Tibial nerve (tissue), 4 donors: ENCODE measurements at places on chromosomes 6 and 20. TPM values are rescaled to one million over a fixed set of nuclear protein-coding genes. Genes with fewer than 3 reads are reported as not detected.

JPH2 gene
- 3.1 TPM for total RNA-seq

SLC22A16 gene
- not detected for total RNA-seq

NKAIN2 gene
- total RNA-seq, result 15.3 TPM

ZNFX1 gene
- 45.2 TPM for total RNA-seq

AVP gene
- not detected for total RNA-seq

SLC12A5 gene
- total RNA-seq, result not detected

MYMX gene
- not detected for total RNA-seq

MROH8 gene
- 2.1 TPM for total RNA-seq

GHRH gene
- total RNA-seq, result not detected

- no peak overlapping the region for H3K27ac ChIP-seq
- no peaks in the 10 kb centered on the region for H3K36me3 ChIP-seq
- no peak for DNase-seq
- no peaks in the 10 kb centered on the region for H3K27me3 ChIP-seq
- H3K4me1 ChIP-seq, result peaks cover 8% of the 10 kb centered on the region
- H3K4me3 ChIP-seq, result no peak overlapping the region
These were observed 51.4 kb downstream of the ERMARD start for GRCh38 chr6:169802790-169803189.

- no peak for DNase-seq
- no peaks in the 10 kb centered on the region for H3K4me1 ChIP-seq
- no peak overlapping the region for H3K4me3 ChIP-seq
- H3K36me3 ChIP-seq, result no peaks in the 10 kb centered on the region
These were observed 133.7 kb upstream of the SLC24A3 start for GRCh38 chr20:19078448-19079373.

- no peak overlapping the region for H3K4me3 ChIP-seq
- no peak overlapping the region for H3K27ac ChIP-seq
- no peak for DNase-seq
- H3K27me3 ChIP-seq, result no peaks in the 10 kb centered on the region
These were observed 118.4 kb downstream of the FARS2 start for GRCh38 chr6:5379647-5380242.

DNA sequence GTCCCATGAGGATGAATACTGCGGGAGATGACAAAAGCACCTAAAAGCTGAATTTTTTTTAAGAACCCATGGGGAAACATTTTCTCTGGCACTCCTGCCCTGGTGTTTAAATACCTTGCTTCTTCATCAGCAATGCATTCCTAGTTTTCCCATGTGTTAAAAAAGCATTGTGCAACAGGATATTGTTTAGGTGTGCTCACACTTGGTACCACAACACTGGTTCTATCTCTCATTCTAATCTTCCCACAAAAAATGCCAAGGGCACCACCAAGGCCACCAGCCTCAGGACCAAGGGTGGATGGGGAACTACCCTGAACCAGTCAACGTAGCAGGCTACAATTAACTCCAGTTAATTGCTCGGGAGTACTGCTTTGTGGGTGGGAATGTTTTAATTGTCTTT is 50.9 kb downstream of the ALDH5A1 start:
- H3K4me3 ChIP-seq, result no peak overlapping the region
- H3K36me3 ChIP-seq, result no peaks in the 10 kb centered on the region
- H3K4me1 ChIP-seq, result no peaks in the 10 kb centered on the region
- H3K27me3 ChIP-seq, result no peaks in the 10 kb centered on the region

- DNase-seq, result no peak
- H3K27ac ChIP-seq, result no peak overlapping the region
- no peaks in the 10 kb centered on the region for H3K4me1 ChIP-seq
- no peaks in the 10 kb centered on the region for H3K36me3 ChIP-seq
- no peaks in the 10 kb centered on the region for H3K27me3 ChIP-seq
- no peak overlapping the region for H3K4me3 ChIP-seq
These were observed 15.2 kb downstream of the BCAS4 start for GRCh38 chr20:50810063-50810462.

DNA sequence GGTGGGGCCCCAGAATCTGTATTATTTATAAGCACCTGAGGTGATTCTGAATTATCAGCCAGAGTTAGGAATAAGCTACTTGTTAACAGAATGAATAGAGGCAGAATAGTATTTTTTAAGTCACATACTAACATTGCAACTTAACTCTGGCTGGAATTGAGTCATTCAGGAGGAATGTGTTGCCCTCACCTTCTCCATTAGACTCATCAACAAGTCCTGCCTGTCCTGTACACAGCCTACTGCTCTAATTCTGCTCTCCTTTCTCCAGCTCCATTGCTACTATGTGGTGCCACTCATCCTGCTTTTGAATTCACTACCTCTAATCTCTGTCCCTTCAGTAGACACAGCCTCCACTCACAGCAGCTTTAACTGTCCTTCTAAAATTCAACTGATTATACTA is 669.4 kb downstream of the DHX35 start:
- no peak for DNase-seq
- H3K4me3 ChIP-seq, result no peak overlapping the region
- no peaks in the 10 kb centered on the region for H3K4me1 ChIP-seq
- H3K27ac ChIP-seq, result no peak overlapping the region
- H3K27me3 ChIP-seq, result no peaks in the 10 kb centered on the region
- no peaks in the 10 kb centered on the region for H3K36me3 ChIP-seq

DNA sequence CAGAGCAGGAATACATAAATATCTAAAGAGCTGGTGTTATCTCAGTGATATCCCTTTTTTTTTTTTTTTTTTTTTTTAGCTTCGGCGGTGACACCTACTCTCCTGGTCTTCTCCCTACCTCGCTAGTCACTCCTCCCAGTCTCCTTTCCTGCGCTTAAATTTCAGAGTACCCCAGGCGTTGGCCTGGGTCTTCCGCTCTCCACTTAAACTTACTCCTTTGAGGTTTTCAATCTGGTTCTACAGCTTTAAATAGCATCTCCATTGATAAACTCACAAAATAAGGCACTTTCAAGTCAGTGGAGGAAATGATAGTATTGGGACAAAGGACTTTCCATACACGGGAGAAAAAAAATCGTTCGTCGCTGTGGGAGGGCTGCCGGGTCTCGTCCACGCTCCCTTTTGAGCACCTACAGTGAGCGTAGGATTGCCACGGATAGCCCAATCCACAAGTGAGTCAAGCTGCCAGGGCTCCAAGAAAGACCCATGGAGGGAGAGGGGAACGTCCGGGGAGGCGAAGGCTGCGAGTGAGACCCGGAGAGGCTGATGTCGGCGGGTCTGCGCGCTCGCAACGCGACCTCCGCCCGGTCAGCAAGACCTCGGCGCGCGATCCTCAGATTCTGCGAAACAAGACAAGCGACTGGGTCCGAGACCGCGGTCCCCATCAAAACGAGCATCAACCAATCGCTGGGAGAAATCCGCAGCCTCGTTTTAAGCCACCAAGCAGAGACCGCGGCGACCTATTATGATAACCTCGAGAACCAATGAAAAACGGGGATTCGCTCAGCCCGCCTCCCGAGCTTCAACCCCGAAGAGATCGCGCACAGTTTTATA is 672 bp upstream of the SRSF6 start:
- H3K36me3 ChIP-seq, result peaks cover 13% of the 10 kb centered on the region
- peak overlapping the region; percentile 91 for H3K4me3 ChIP-seq
- DNase-seq, result peak; percentile 95
- no peaks in the 10 kb centered on the region for H3K4me1 ChIP-seq
- no peaks in the 10 kb centered on the region for H3K27me3 ChIP-seq
- H3K27ac ChIP-seq, result peak overlapping the region; percentile 98

DNA sequence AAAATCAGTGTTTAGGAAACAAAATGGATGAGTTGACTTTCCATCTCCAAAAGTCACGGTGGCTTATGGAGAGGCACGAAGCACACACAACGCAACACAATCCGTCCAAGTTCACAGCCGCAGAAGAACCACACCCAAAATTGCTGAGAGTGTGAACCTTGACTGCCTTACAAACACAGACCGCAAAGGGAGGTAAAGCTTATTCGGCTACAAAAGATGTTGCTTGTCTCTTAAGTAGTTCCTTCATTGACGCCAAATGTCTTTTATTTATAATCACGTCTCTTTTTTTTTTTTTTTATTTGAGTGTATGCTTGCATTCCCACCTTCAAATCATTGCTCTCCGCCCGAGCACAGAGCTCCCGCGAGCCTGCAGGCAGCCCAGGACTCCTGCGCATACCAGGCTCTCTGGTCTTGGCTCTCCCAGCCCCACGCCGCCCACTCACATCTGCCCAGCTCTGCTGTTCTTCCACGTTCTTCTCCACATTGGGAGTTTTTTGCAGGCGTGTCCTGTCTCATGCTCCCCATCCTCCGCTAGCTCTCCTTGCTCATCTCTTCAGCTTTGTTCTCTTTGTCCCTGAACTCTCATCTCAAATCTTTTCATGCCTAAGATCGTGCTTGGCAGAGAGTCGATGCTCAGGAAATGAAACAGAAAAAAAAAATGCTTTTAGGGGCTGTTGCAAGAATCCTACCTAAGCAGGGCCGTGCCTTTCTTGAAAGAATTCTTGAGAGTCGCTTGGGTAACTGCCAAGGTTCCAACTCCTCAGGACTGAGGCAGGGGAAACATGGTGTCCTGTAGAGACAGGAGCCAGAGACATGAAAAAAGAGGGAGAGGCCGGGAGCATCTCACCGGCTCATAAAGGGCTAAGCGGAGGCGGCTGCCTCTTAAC is 25.8 kb downstream of the LY86 start:
- no peak for DNase-seq
- H3K4me3 ChIP-seq, result no peak overlapping the region
- no peak overlapping the region for H3K27ac ChIP-seq
- H3K4me1 ChIP-seq, result peaks cover 1% of the 10 kb centered on the region

GRCh38 chr6:17042422-17043147 is 59.3 kb upstream of the STMND1 start:
- H3K27me3 ChIP-seq, result no peaks in the 10 kb centered on the region
- no peak overlapping the region for H3K27ac ChIP-seq
- no peak overlapping the region for H3K4me3 ChIP-seq
- no peak for DNase-seq

GRCh38 chr6:108106261-108106660 is 31.7 kb upstream of the OSTM1 start:
- H3K27me3 ChIP-seq, result no peaks in the 10 kb centered on the region
- no peak for DNase-seq
- no peak overlapping the region for H3K4me3 ChIP-seq
- no peaks in the 10 kb centered on the region for H3K4me1 ChIP-seq
- no peak overlapping the region for H3K27ac ChIP-seq

DNA sequence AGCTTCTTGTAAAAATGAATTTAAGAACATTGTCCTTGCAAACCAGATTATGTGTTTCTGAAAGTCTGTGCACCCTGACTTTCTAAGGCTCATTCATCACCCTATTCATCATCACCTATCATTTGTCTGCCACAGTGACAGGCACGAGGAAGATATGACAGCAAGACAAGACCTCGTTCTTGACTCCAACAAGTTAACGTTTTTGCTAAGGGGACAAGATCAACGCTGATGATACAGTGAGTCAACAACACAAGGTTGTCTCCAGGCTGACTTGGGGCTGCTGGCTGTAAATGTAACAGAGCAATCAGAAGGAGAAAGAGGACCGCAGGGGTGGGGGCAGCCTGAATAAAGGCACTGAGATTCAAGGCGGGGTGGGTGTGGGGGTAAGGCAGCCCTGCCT is 94.2 kb downstream of the FOXC1 start:
- peaks cover 24% of the 10 kb centered on the region for H3K4me1 ChIP-seq
- no peaks in the 10 kb centered on the region for H3K27me3 ChIP-seq
- no peak for DNase-seq
- H3K4me3 ChIP-seq, result no peak overlapping the region
- no peaks in the 10 kb centered on the region for H3K36me3 ChIP-seq
- no peak overlapping the region for H3K27ac ChIP-seq

- H3K27me3 ChIP-seq, result no peaks in the 10 kb centered on the region
- no peak overlapping the region for H3K4me3 ChIP-seq
- DNase-seq, result no peak
- H3K4me1 ChIP-seq, result peaks cover 61% of the 10 kb centered on the region
These were observed 3.4 kb upstream of the SULF2 start for GRCh38 chr20:47788741-47789080.

- no peaks in the 10 kb centered on the region for H3K27me3 ChIP-seq
- H3K36me3 ChIP-seq, result no peaks in the 10 kb centered on the region
- H3K4me3 ChIP-seq, result peak within 1 kb of the TSS; percentile 39
- peak; percentile 74 for DNase-seq
These were observed at the start of gene FLRT3 for GRCh38 chr20:14337400-14338171. Gene FLRT3, minus strand, starts transcription at chr20:14337612. Its CDS starts 10,106 bp downstream, at chr20:14327506.

GRCh38 chr20:37123441-37123840 is 27.6 kb upstream of the RBL1 start:
- no peaks in the 10 kb centered on the region for H3K36me3 ChIP-seq
- H3K27me3 ChIP-seq, result no peaks in the 10 kb centered on the region
- DNase-seq, result no peak

DNA sequence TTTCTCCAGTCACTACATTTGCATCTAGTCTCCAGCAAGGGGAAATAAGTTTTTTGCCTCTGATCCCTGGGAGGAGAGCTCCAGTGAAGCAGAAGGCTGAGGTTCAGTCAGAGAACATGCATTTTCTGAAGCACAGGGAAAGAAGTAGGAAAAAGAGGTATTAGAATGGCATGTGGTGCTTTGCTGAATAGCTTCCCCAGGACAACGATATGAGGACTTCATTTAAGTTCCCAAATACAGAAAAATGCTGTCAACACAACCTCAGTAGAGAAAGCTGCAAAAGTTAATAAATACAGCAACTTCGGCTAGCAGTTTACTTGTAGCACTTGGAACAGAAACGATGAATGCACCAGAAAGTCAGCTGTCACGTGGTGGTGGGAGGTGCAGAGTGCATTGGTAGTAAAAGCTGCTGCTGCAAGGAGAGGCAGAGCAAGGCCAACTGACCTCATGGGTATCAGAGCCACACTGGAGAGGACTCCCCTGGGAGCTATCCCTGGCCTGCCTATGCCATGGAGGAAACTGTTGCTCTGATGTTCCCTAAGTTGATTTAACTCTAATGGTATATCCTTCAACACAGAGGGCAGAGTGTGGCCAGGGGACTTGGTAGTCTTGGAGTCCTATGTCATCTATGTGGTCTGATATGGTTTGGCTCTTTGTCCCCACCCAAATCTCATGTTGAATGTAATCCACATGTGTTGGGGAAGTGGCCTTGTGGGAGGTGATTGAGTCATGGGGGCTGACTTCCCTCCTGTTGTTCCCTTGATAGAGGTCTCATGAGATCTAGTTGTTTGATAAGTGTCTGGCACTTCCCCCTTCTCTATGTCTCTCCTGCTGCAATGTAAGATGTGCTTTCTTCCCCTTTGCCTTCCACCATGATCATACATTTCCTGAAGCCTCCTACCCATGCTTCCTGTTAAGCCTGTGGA is 85.9 kb downstream of the ADTRP start:
- no peaks in the 10 kb centered on the region for H3K27me3 ChIP-seq
- H3K36me3 ChIP-seq, result no peaks in the 10 kb centered on the region
- no peaks in the 10 kb centered on the region for H3K4me1 ChIP-seq
- DNase-seq, result no peak
- H3K27ac ChIP-seq, result no peak overlapping the region
